ENCODE measurements at places on chromosomes 12 and 14.

DNA sequence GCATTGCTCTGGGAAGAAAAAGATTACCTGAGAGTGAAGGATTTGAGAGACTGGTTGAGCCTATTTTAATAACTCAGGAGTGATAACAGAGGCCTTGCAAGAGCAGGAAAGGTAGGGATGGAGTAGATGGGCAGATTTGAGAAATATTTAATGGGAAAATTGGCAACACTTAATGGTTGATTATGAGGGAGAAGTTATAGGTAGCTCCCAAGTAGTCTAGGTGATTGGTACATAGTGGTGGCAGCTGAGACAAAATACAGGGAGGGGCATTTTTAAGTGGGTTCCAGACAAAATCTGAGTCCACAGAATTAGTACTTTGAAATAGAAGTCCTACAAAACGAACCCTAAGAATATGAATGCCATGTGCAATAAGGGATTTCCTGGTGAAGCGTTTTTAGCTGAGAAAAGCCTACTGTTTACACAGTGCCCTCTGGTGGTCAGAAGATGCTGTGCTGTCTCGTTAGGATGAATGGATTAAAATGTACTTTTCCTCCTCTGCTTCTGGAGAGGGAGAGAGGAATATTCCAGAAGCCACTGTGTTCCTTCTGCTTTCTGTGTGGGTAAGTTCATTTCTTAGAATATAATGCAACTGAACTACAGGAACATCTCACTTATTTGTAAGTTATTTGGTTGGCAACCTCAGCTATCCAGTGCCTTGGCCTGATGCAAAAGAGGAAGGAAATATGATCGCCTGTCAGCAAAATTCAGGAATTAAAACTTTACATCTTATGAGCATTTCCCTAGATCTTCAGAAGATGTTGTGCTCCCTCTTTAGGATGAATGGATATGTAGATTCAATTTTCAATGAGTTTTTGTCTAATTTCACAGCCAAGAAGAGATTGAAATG is 6.5 kb downstream of the ZBTB1 start:
- DNase-seq: peak; percentile 75

GRCh38 chr14:36105401-36105800 is 71.1 kb downstream of the PTCSC3 start:
- DNase-seq: no peak

DNA sequence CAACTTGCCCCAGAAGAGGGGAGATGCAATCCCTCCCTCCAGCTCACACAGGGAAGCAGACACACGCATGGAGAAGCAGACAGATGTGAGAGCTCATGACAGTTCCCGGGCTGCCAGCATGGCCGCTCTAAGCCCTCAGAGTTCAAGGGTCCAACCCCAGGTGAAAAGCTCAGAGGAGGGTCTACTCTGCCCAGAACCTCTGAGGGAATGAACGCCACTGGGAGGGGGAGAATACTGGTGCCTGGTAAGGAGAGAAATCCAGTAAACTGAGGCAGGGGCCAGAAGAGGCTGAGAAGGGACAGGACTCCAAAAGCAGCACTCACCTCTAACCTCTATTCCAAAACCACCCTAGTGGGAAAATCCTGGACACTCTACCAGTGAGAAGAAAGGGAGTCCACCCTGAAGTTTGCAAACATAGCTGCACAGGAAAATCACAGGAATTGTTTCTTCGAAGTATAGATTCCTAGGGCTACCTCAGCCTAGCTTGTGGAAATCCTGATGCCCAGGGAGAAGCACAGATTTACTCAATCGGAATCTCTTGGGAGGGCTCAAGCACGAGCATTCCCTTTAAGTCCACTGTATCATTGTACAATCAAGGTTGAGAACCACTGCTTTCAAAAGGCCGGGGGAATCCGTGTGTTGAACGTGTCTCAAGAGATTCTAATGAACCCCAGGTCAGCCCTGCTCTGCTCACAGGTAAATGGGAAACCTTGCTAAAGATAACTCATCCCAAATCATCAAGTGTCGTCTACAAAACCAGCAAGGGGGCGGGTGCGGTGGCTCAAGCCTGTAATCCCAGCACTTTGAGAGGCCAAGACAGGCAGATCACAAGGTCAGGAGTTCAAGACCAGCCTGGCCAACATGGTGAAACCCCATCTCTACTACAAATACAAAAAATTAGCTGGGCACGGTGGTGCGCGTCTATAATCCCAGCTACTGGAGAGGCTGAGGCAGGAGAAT is 34.3 kb upstream of the PLEKHG6 start:
- DNase-seq: peak; percentile 37

DNA sequence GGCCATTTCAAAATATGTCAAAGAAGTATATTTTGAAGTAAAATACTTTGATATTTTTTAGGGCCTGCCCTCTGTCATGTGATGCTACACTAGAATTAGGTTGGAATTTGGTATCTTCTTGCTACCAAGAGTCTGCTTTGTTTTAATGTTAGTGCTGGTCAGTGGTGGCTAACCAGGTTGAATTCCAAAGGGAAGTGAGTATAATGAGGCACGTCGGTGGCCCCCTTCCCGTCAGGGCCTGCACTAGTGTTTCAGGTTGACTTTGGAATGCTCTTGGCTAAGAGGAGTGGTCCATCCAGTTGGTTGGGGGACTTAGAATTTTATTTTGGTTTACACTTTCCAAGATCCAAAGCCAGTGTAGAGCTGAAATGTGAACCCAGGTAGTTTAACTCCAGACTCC is 185.4 kb downstream of the NOVA1 start:
- DNase-seq: no peak

- DNase-seq: no peak
These were observed 241.1 kb downstream of the SPTSSA start for GRCh38 chr14:34220921-34221320.

DNA sequence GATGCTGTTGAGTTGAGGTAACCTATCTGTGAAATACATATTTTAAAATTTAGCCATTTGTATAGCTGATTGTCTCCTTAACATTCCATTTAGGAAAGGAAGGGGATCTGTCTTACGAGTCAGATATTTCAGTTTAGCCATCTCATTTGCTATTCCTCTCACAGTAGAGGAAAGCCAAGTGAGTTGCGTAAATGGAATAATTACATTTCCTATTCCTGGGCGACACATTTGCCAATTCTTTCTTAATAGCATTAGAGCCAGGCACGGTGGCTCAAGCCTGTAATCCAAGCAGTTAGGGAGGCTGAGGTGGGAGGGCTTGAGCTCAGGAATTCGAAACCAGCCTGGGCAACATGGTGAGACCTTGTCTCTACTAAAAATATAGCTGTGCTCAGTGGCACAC is 116.3 kb downstream of the TMX1 start:
- peak; percentile 40 for DNase-seq

- no peak for DNase-seq
These were observed 67.2 kb downstream of the CCDC88C start for GRCh38 chr14:91350483-91350812.

DNA sequence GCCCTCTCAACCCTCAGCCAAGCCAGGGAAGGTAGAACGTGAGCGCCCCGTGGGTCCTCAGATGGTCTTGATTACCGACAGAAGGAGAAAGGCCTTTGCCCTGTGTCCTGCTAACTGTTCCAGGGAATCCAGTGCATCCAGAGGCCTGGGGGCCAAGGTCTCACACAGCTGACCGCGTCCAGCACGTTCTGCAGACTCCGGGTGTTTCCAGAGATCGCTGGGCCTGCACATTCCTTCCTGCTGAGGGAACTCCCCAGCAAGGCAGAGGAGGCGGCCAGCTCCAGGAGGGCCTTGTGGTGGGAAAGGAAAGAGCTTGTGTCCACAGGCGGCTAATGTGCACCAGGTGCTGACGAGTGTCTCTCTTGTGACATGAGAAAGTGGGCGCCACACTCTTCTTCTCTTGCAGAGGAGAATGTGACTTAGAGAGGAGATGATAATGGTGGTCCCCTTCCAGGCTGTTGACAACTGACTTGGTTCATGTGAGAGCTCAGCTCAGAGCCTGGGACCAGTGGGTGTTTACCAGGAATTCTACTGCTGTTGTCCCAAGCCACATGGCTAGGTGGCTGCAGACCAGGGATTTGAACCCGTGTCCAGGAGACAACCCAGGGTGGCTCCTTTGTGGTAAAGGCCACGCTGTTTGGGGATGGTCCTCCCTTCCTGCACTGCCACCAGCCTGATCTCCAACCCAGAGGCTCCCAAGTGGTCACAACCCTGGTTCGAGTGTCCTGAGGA is 46.8 kb upstream of the DLK1 start:
- no peak for DNase-seq

GRCh38 chr12:77493302-77494168 is 337.2 kb upstream of the NAV3 start:
- DNase-seq: no peak

Measured in tibial artery (tissue), 4 donors.